H1 (cell line): ENCODE measurements at places on chromosomes 1 and 21.

DNA sequence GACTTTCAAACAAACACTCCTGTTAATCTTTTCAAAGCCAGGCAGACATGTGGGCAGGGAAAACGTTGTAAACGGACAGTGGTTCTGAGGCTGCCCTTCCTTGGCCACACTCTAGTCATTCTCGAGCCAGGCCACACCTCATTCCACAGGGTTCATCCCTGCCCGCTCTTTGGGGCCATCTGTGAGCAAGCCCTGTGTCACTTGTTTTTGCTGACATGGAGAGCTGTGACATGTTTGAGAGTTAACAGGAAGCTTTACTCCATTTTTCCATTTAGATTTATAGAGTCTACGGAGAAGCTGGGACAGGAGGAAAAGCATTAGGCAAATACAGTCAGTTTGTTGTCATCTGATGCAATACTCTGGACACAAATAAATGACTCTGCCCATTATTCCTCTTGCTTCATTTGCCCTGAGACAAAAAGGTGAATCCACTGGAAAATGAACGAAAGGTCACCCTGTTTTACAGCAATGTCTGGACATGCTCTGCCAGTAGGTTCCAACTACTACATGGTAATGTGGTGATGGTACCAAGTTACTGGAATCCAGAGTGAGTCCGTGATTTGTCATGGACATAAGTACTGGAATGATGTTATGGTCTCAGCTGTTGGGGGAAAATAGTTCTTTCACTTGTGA lies 126.9 kb downstream of the CLIC6 start:
- H3K4me1 ChIP-seq, result peaks cover 2% of the 10 kb centered on the region; the same call in 1 of the 2 replicates
- H3K4me3 ChIP-seq, result no peak overlapping the region
- DNase-seq, result no peak

DNA sequence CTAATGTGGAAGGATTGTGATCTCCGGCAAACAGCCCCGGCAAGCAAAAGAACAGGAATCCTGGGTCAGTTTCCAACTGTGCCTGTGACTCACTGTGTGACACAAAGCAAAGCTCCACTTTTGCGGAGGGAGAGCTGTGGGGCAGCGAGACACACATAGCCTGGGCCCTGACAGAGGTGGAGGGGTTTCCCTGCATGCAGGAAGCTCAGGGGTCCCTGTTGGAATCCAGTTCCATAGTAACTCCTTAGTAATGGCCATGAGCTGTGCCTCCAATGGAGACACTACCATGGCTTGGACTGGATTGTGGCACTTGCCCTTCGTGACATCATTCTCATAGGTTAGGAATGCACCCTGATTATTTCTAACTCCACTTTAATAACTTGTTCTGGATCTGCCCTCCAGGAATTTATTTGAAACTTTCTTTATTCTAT lies 47.0 kb upstream of the ATF3 start:
- no peaks in the 10 kb centered on the region for H3K36me3 ChIP-seq
- DNase-seq, result no peak
- H3K4me1 ChIP-seq, result peaks cover 8% of the 10 kb centered on the region; the same call in 1 of the 2 replicates

DNA sequence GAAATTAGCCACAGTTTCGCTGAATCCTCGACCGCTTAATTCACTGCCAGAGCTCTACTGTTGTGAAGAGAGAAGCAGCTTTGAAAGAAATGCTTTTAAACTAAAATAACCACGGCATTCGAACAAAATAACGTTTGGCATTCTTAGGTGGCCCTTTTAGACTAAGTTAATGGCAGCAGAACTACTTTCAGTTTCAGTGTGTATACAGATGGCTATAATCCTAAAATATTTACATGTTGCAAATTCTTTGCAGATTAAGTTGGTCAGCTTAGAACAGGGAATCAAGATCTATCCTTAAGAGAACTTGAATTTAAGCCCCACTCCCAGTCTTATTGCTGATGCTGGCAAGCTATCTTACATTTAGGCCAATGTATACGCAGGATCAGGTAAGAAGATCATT lies 62.7 kb downstream of the ADSS2 start:
- H3K36me3 ChIP-seq, result no peaks in the 10 kb centered on the region
- no peak for DNase-seq
- no peaks in the 10 kb centered on the region for H3K4me1 ChIP-seq
- no peak overlapping the region for H3K4me3 ChIP-seq

DNA sequence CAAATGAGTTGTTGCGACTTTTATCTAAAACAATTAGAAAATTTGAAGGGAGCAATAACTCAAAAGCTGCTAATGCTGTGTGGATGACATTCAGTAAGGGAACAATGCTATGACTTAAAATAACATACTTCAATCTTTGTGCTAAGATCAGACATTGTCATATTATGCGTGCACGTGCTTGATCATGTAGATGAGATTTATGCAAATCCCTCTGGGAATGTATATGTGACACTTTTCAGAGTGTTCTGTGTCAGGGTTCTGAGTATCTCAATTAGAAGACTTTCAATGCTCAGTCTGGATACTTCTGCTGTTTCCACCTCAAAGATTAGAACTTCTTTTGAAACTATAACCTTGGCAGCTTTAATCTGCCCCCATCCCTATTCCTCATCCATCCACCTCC lies 18.6 kb upstream of the POU2F1 start:
- peaks cover 3% of the 10 kb centered on the region for H3K4me1 ChIP-seq
- no peaks in the 10 kb centered on the region for H3K36me3 ChIP-seq
- no peak for DNase-seq

DNA sequence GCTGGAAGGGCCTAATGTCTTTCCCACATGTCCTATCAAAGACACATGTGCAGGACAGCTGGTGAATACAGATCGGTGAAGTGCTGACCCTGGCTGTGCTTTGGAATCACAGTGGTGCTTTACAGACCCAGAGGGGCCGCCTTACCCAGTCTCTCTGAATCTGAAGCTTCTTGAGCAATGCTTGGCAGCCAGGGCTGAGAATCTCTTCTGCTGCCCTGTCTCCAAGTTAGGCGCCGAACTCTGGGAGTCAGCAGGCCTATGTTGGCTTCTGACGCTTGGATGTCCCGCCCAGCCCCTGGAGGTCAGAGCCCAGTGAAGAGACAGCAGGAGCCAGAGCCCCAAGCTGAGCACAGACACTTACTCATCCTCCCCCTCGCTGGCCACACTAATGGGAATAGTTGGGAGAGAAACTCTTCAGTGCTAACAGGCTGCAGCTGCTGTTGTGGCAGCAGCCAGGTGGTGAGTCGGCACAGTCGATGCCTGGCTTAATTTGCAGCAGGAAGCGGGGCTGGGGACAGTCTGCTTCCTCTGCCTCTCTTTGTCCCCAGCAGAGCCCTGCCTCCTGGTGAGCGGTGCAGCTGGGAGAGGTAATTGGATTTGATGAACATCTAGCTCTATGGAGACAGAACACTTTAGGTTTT lies 68.1 kb downstream of the URB2 start:
- DNase-seq, result no peak
- no peak overlapping the region for H3K4me3 ChIP-seq
- peak overlapping the region; percentile 49; the same call in 1 of the 2 replicates for H3K27ac ChIP-seq
- H3K27me3 ChIP-seq, result no peaks in the 10 kb centered on the region

- H3K4me3 ChIP-seq, result no peak overlapping the region
- no peaks in the 10 kb centered on the region for H3K27me3 ChIP-seq
- no peak for DNase-seq
- H3K36me3 ChIP-seq, result no peaks in the 10 kb centered on the region
- H3K27ac ChIP-seq, result no peak overlapping the region
Observed at GRCh38 chr1:220213382-220213983, 58.8 kb downstream of the RAB3GAP2 start.

GRCh38 chr21:23496729-23497128 lies 2110.6 kb downstream of the MRPL39 start:
- no peaks in the 10 kb centered on the region for H3K4me1 ChIP-seq
- no peaks in the 10 kb centered on the region for H3K36me3 ChIP-seq
- no peak overlapping the region for H3K27ac ChIP-seq

- no peak for DNase-seq
- H3K4me1 ChIP-seq, result peaks cover 2% of the 10 kb centered on the region; the same call in 1 of the 2 replicates
- H3K4me3 ChIP-seq, result no peak overlapping the region
- H3K27ac ChIP-seq, result no peak overlapping the region
- no peaks in the 10 kb centered on the region for H3K36me3 ChIP-seq
- no peaks in the 10 kb centered on the region for H3K27me3 ChIP-seq
Observed at GRCh38 chr1:244211559-244211944, 160.5 kb downstream of the ZBTB18 start.

- no peaks in the 10 kb centered on the region for H3K36me3 ChIP-seq
- no peak for DNase-seq
- no peak overlapping the region for H3K4me3 ChIP-seq
- no peaks in the 10 kb centered on the region for H3K27me3 ChIP-seq
- no peaks in the 10 kb centered on the region for H3K4me1 ChIP-seq
- no peak overlapping the region for H3K27ac ChIP-seq
Observed at GRCh38 chr1:51070640-51071039, 31.4 kb upstream of the C1orf185 start.

- H3K27ac ChIP-seq, result no peak overlapping the region
- no peak overlapping the region for H3K4me3 ChIP-seq
- no peaks in the 10 kb centered on the region for H3K36me3 ChIP-seq
- H3K4me1 ChIP-seq, result peaks cover 10% of the 10 kb centered on the region
Observed at GRCh38 chr1:116312681-116313069, 60.4 kb upstream of the ATP1A1 start.

GRCh38 chr1:208122612-208123358 lies 121.4 kb downstream of the PLXNA2 start:
- H3K27ac ChIP-seq, result no peak overlapping the region
- no peak for DNase-seq
- no peaks in the 10 kb centered on the region for H3K36me3 ChIP-seq
- H3K4me3 ChIP-seq, result no peak overlapping the region
- peaks cover 1% of the 10 kb centered on the region; the same call in 1 of the 2 replicates for H3K4me1 ChIP-seq
- H3K27me3 ChIP-seq, result no peaks in the 10 kb centered on the region

DNA sequence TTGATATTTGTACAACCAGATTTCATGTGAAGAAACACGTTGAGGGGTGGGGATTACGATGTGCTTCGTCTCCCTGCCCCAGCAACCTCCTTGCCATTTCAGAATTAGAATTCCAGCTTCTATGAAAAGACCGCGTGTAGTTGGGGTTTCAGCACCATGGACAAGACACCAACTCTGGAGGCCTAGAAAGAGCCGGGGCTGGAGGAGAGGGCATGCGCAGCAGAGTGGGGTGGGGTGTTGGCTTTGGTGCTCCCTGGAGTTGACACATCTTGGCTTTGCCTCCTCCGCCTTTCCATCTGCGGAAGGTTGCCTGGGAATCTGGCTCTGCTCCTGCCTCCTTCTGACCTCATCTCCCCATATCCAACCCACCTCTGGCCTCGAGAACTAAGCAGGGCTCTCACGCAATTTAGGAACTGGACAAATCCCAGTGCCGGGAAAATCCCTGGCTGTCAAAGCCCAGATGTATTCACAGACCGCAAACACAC lies 11.8 kb downstream of the HTR6 start:
- H3K4me3 ChIP-seq, result no peak overlapping the region
- H3K36me3 ChIP-seq, result no peaks in the 10 kb centered on the region
- no peaks in the 10 kb centered on the region for H3K27me3 ChIP-seq

- no peak for DNase-seq
- H3K36me3 ChIP-seq, result peaks cover 22% of the 10 kb centered on the region
- H3K27me3 ChIP-seq, result no peaks in the 10 kb centered on the region
- H3K27ac ChIP-seq, result no peak overlapping the region
Observed at GRCh38 chr1:220149742-220150141, 55.8 kb downstream of the IARS2 start.

- no peaks in the 10 kb centered on the region; the same call in none of the 2 replicates for H3K4me1 ChIP-seq
- no peak overlapping the region for H3K4me3 ChIP-seq
- H3K36me3 ChIP-seq, result no peaks in the 10 kb centered on the region
- H3K27me3 ChIP-seq, result no peaks in the 10 kb centered on the region
- H3K27ac ChIP-seq, result no peak overlapping the region
Observed at GRCh38 chr1:219659005-219659600, 46.2 kb upstream of the ZC3H11B start.

DNA sequence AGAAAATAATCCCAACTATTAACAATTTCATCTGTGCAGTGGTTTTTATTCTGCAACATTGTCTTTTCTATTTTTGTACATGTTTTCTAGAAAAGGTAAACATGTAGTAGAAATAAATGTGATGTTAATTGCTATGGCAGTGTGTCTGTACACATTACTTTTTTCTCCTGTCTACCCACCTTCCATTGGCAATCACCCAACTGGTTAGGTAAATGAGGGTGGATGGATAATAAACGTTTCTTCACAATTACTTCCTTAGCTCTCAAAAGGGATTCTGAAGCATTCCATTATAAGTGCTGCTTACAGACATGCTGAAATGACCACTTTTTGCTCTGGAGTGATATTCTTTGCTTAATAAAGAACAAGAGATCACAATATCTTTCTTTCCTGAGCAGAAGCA lies 61.4 kb downstream of the MAGI3 start:
- H3K4me3 ChIP-seq, result no peak overlapping the region
- H3K36me3 ChIP-seq, result no peaks in the 10 kb centered on the region
- DNase-seq, result no peak
- no peaks in the 10 kb centered on the region; the same call in 1 of the 2 replicates for H3K4me1 ChIP-seq
- no peak overlapping the region for H3K27ac ChIP-seq
- no peaks in the 10 kb centered on the region for H3K27me3 ChIP-seq

- no peaks in the 10 kb centered on the region for H3K27me3 ChIP-seq
- H3K27ac ChIP-seq, result no peak overlapping the region
- no peak for DNase-seq
- peaks cover 17% of the 10 kb centered on the region for H3K36me3 ChIP-seq
Observed at GRCh38 chr21:33767236-33767635, 124.9 kb downstream of the ITSN1 start.

DNA sequence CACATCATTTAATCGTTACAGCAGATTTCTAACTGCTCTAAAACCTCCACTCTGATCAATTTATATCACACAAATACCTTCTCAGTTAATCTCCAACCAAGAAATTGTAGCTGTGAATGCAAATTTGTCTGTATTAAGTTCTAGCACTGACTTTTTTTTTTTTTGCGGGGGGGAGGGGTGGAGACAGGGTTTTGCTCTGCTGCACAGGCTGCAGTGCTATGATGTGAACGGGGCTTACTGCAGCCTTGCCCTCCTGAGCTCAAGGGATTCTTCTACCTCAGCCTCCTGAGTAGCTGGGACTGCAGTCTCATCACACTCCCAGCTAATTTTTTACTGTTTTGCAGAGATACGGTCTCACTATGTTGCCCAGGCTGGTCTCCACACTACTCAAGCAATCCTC lies 163.6 kb downstream of the RERE start:
- DNase-seq, result no peak
- H3K4me3 ChIP-seq, result no peak overlapping the region
- H3K4me1 ChIP-seq, result no peaks in the 10 kb centered on the region
- no peak overlapping the region for H3K27ac ChIP-seq
- H3K27me3 ChIP-seq, result no peaks in the 10 kb centered on the region

GRCh38 chr21:38985568-38986378 lies 180.0 kb downstream of the ETS2 start:
- H3K36me3 ChIP-seq, result no peaks in the 10 kb centered on the region
- peaks cover 37% of the 10 kb centered on the region for H3K4me1 ChIP-seq
- H3K27me3 ChIP-seq, result no peaks in the 10 kb centered on the region
- no peak overlapping the region for H3K4me3 ChIP-seq
- no peak overlapping the region for H3K27ac ChIP-seq

GRCh38 chr1:99681583-99681982 lies 35.7 kb downstream of the PALMD start:
- no peaks in the 10 kb centered on the region for H3K27me3 ChIP-seq
- no peak overlapping the region for H3K27ac ChIP-seq
- DNase-seq, result no peak
- H3K36me3 ChIP-seq, result no peaks in the 10 kb centered on the region
- H3K4me3 ChIP-seq, result no peak overlapping the region
